KBM-7 (cell line): ENCODE measurements at places on chromosomes 1 and 21.

DNA sequence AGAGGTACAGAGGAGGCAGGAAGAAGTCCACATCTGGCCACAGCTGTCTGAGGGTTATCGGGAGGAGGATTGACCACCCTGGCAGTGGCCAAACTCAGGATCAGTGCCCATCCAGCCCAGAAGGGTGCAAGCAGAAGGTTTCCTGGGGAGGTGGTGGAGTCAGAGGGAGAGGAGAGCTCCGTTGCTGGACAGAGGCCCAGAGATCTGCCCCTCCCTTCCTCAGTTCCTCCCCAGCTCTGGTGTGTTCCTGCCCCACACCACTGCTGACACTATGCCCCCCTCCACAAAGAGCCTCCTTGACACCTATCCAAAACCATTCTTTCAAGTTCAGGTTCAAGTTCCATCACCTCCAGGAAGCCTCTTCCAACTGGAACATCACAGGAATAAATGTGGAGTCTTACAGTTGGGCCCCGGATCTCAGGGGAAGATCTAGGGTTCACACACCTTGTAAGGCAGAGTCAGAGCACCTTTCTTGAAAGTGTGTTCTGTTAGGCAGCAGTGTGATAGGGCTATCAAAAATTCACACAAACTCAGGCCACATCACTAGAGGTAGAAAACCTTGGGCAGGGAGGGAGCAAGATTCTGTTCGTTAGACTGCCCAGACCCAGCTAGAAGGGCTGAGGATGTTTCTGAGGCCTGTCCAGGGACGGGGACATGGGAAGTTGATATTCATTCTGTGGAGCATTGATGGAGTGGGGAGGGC is 7.4 kb downstream of the LDLRAD1 start:
- no peak for DNase-seq

GRCh38 chr1:230104395-230105244 is 37.6 kb downstream of the GALNT2 start:
- DNase-seq = peak; percentile 71

DNA sequence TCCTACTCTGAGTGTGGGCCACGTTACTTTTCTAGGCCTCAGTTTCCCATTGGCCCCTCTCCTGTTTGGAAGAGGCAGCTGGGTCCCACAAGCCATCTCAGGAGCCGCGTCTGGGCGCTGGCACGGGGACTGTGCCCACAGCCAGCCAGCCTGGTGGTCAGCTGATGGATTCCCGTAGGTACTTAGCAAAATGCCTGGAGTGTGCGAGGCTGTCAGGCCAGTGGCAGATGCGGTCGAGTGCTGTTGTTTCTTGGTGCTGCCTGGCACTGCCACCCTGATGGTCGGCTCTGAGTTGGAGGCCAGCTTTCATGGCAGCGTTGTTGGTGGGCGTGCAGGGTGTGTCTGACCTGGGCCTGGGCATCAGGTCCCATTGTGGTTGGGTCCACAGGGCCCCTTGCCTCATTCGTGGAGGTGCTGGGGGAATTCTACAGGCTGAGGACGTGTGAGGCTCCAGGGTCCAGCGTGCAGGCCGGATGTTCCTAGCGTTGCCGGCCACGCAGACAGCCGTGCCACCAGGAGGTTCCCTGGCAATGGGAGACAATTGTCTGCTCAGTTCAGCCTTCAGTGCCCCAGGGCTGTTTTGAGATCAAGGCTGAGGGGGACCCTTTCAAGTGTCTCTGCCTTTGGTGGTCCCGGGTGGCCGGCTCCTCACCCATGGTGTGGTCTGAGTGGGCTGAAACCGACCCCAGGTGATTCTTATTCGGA is 20.9 kb downstream of the SKI start:
- DNase-seq = no peak

- no peak for DNase-seq
These were observed 17.0 kb downstream of the FAM151A start for GRCh38 chr1:54606096-54606989.

DNA sequence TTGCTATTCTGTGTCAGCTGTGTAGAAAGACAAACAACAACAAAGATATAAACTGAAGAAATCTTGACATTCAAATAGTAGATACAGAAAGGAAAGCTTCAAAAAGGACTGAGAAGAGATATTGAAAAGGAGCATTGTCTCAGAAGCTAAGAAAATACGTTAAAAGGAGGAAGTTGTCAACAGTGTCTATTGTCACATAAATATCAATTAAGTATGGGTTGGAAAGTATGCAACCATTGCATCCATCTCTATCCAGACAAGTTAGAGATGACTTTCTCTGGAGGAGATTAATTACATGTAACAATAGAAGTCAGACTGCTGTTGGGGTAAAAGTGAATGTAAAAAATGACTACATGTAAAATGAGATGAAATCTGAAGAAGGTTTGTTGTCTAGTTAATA is 29.7 kb upstream of the BRINP3 start:
- peak; percentile 1 for DNase-seq

- DNase-seq = no peak
These were observed 24.7 kb downstream of the APCS start for GRCh38 chr1:159612211-159612885.

DNA sequence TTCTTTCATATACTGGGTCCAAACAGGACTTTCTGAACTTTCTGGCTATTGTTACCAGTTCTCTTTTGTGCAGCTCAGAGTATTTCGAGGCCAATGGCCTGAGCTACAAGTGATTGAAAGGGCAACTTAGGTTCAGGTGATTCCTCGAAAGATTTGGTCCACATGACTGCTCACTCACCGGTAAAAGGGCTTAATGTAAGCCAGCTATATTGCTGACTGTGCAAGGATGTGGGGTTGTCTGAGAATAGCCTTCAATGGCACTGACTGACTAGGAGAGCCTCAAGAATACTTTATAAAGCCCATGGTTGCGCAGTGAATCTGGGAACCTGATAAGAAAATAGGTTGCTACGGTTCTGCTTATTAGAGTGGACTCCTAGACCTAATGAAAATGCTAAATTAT is 269.0 kb downstream of the SEC16B start:
- no peak for DNase-seq

DNA sequence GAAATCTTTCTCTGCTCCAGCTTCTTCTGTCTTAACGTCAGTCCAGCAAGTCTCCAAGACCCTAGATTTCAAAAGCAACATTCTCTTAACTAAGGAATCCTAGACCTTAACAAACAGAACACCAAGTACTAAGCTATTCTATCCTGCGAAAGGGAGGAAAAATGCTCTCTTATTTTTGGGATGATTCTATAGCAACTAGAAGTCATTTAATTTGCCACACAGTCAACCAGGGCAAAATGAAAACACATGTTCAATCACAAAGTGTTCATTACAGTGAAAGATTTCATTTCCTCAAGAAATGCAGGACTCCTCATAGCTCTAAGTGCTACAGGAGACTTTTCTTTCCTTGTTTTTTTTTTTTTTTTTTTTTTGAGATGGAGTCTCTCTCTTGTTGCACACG is 36.2 kb upstream of the DOCK7 start:
- no peak for DNase-seq

DNA sequence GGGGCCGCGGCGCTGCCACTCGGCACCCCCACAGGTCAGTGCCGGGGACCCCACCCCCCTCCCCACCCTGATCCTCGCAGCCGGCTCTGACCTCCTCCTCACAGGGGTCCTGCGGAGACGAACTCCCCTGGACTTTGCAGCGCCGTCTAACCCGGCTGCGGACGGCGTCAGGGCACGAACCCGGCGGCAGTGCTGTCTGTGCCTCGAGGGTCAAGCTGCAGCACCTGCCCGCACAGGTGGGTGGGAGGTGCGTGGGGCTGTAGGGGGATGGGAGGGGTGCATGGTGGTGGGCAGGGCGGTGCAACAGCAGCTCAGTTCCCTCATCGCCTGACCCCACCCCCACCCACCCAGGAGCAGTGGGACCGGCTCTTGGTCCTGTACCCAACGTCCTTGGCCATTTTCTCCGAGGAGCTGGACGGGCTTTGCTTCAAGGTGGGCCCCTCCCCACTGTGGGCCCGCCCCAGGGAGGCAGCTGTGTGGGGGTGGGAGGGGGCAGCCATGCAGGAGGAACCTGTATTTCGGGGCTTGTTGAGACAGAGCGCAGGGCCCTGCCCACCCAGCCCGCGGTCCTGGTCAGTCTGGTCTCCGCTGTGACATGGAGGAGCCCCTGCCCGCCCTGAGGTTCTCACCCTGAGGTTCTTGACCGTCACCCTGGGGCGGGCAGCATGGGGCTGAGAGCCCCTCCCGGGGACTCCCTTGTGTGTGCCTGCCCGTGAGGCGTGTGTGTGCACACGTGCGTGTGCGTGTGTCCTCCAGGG is 4.9 kb downstream of the PLEKHN1 start:
- DNase-seq = no peak

- DNase-seq = peak; percentile 21
These were observed 498.1 kb downstream of the LMO4 start for GRCh38 chr1:87826681-87827251.
